ENCODE measurements at places on chromosomes 7 and 10.

- DNase-seq = no peak
These were observed 4.3 kb downstream of the TMEM273 start for GRCh38 chr10:49183596-49184542.

DNA sequence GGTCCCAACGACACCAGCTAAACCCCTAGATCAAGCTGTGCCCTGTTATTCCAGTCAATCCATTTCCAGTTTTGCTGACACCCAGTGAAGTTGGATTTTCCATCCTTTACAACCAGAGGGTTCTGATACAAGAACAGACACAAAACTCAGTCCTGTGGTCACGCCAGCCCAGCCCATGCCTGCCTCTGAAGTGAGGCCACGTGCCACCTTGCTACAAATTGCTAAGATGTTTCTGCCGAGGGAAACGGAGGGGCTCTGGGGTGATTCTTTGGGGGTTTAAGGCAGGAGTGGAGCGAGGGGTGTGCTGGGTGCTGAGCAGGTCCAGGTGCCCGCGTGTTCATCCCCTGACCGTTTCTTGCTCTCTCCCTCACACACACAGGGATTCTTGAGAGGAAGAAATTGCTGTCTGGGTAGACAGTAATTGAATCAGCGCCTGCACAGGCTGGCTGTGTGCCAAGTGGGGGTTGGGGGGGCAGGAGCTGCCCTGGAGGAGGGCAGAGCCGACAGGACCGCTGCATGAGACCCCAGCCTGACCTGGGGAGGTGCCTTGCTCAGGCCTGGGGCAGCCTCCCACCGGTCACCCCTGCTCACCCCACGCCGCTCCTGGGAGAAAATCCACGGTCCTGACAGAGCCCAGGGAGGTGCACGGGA is 38.1 kb downstream of the ADAP1 start:
- DNase-seq = no peak

DNA sequence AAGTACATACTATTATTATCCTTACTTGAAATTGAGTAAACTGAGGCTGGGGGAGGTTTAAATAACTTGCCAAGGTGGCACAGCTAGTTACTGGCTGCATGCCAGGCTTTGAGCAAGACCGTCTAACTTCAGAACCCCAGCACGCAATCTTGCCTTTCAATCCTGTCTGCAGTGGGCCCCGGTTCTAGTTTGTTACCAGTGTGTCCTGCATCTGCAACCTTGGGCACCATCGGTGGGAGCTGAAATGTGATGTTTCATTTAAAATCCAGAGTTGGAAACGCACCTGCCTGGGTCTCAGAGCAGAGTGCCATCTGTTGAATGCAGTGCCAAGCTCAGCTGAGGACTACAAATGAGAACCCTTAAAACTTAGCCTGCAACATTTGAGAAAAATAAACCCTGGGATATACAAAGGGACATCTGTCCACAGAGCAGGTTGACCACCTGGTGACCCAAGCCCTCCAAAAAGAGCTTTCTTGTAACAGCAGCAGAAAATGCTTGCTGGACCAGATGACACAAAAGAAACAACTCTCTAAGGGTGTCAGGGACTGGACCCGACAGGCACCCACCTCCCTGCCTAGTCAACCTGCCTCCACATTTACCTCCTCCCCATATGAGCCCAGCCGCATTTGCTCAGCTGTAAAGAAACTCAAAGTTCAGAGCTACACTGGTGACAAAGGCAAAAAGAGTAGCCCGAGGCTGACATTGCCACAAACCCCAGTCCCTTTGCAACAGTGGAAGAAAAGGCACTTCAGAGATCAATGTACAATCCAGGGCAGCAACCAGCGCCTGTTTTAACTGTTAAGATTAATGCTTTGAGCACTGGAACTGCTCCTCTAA is 1.7 kb downstream of the SH3PXD2A start:
- DNase-seq = no peak

DNA sequence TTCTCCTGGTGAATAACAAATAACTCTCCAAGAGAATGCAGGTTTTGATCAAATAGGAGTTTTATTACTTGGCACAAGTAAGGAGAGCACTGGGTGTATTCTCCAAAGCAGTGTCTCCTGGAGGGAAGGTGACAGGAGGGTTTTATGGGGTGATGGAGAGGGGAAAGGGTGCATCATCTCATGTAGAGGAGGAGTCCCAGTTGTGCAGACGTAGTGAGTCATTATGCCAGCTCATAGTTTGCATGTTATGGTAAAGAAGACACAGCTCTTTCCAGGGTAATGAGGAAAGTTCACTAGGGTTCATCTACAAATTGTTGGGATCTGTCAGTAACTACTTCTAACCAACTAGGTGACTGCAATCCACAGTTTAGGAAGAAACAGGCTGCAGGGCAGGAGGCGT is 347.9 kb upstream of the MEOX2 start:
- no peak for DNase-seq

- DNase-seq = no peak
These were observed 148.8 kb downstream of the MBL2 start for GRCh38 chr10:52623761-52624160.

DNA sequence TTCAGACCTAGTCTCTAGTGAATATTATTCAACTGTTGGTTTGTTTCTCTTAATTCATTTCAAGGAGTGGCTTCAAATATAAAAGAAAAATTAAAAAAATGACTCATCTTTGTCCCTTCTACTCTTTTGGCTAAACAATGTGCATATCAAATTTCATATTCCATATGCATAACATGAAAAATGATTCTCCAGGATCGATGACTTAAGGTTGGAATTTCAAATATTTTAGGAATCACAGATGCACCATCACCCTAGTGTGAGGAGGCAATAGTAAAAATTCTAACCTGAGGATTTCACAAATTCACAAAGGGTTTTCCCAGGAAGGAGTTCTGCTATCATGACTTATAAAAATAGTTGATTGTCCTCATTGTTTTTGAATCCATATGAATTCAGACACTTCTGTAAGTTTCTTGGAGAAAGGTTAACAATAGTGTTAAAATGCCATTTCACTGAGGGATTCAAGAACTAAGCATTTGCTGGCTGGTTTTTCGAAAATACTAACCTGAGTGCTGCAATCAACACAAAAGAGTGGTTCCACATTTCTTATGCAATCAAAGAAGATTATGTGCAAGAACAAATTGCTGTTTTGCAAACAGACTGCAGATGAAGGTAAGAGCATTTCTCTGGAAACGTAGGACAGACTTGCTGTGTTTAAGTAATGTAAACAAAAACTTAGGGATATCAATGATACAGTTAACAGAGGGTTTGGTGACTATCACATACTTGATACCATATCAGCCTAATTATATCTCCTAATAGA is 547.5 kb upstream of the LRRTM3 start:
- no peak for DNase-seq

DNA sequence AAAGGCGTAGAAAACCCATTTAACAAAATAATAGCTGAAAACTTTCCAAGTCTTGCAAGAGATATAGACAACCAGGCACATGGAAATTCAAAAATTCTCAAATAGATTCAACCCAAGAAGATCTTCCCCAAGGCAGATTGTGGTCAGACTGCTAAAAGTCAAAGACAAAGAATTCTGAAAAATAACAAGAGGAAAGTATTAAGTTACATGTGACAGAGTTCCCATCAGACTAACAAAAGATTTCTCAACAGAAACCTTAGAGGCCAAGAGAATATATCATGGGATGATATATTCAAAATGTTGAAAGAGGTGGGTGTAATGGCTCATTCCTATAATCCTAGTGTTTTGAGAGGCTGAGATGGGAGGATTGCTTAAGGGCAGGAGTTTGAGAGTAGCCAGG is 59.8 kb downstream of the TMEM178B start:
- DNase-seq = no peak

DNA sequence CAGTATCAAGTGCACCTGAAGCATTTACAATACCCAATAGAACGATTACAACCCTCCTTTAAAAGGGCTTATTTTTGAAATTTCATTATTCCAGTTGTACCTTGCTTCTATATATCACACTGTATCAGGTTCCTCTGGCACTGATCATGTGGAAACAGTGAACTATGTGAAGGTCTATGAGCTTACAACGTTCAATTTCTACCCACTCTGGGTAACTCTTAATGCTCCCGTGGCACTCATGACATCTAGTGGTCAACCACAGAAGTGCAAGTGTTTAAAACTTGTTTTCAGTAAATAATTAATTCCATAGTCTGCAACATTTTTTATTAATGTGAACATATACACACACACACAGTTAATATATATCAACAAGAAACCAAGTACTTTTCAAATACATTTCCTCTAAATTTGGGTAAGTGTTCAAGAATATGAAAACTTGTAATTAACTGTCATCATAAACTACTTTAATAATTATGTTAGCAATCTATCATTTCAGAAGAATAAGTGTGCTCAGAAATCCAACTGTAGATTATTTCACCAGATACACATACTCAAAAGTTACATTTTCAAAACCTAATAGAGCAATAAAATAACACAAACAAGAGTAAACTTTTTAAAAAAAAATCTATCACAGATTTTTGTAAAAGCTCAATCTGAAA is 61.0 kb downstream of the MPP7 start:
- DNase-seq = no peak

DNA sequence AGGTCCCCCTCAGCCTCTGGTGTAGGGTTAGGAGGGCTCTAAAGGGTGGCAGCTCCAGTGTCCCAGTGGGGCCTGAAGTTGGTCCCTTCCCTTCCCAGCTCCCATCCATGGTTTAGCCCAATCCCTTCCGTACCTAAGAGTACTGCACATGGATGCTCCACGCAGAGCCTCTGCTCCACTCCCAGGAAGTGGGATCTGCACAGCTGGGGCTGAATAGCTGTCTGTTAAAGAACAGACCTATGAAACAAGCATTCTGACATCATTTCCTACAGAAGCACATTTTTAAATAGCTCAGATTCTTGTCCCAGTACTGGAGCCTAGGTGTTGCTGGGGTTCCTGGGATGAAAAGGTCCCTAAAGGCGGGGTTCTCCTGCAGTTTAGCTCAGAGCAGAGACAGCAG is 135.9 kb downstream of the ZMYND11 start:
- DNase-seq = no peak

DNA sequence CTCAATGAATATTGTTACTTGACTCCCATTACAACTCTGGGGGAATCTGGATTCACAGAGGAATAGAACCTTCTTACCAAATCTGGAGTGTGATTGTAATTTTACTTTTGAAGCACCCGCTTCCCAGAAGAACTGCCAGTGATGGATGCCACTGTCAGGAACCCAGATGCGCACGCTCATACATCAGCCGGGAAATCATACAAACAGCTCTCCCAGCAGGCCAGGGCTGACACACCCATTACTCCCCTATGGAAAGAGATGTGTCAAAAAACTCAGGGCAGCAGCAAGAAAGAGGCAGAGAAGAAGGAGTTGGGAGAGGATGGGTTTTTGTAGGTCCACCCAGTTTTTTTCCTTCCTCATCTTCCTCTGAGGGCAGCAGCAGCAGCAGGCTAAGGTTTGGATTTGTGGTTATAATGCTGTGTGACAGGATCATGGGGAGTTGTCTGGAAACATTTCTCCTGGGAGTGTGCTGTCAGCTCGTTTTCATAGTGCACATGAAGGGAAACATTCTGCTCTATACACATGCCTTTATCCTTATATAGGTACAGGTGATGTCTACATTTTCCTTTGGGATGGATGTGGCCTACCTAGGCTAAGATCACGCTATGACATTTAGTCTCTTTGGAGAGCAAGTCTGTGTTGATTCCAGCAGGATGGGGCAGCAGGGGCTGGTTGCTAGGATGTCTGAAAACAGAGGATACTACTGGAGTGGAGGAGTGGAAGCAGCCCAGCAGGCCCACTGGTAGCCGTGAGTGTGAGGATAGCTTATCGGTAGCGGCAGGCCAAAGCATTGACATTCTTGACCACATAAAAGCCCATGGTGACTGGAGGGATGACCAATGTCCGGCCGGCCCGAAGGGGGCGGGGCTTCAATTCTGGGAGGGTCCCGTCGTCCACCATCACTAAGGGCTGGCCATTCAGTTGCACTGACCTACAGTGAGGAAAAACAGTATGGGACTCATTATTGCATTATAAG is 12.4 kb upstream of the HPS1 start:
- DNase-seq = no peak

DNA sequence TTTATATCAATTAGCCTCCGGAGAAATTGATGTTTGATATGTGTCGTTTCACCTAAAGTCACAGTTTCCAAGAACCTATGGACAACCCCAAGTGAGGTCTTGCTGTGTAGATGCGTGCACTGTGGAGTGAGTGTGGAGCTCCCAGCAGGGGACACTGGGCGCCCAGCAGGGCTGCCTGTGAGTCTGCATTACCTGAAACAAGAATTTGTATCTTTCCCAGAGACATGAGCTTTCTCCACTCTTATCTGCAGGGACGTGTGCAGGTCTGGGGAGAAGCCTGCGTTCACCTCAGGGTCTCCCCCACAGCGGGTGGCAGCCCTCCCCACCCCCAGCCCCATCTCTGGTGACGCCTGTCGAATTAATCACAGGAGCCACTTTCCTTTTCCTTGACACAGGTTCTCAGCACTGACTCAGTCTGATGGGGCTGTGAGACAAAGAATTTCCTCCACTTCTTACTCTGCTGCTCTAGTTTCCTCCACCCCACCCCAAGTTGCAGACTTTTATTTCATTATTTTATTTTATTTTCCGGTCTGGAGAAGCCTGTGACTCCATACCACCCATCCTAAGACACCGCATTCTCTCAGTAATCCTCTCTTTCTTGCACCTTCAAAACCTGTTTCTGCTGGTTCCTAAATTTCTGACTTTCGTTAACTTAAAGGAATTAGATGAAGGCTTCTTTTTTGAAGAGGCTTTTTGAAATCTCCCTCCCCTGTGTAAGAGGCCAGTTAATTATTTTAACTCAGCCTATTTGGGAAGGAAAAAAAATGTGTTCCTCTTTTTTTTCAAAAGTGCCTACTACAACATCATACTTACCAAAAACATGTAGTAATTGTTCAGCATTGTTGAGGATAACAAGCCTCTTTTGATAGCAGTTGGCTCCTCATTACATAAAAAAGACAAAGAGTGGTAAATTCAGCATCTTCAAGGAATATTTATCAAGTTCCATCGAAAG is 17.0 kb upstream of the INSIG1 start:
- DNase-seq = no peak

DNA sequence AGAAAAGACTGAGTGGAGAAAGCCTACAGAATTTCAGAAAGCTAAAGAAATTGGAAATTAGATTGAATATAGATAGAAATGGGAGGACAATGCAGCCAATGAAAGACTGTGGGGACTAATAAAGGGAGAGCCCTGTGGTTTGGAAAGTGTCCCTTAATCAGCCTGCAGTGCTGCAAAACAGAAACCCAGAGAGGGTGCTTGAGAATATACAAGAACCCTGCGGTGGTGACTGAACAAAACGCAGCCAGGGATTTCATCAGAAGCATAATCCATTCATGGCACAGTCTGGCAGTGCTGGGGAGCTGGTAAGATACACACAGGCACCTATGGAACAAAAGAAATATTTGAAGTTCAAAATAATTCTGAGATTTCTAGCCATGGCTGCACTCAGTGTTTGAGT is 19.1 kb downstream of the CEP41 start:
- DNase-seq = no peak

Data from stimulated activated CD8-positive, alpha-beta memory T cell treated with anti-CD3 and anti-CD28 coated beads, Interleukin-7, amount 100 ng/mL, for 4 hours (primary cell).